Lower lobe of right lung (tissue), 2 donors: ENCODE measurements at places on chromosomes 7 and 10.

GRCh38 chr7:12777257-12777656, 89.8 kb downstream of the ARL4A start:
- DNase-seq, result no peak

- no peak for DNase-seq
Measured at GRCh38 chr7:7151285-7151684, 31.1 kb upstream of the C1GALT1 start.

DNA sequence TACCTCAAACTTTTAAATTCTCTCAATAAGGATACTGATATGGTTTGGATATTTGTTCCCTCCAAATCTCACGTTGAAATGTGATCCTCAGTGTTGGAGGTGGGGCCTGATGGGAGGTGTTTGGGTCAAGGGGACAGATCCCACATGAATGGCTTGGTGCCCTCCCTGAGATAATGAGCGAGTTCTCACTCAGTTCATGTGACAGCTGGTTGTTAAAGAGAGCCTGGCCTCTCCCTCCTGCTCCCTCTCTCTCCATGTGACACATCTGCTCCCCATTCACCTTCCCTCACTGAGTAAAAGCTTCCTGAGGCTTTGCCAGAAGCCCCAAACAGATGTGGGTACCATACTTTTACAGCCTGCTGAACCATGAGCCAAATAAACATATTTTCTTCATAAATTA, 19.2 kb downstream of the ABCB4 start:
- DNase-seq, result no peak

- no peak for DNase-seq
Measured at GRCh38 chr7:104758504-104758903, 255.5 kb upstream of the KMT2E start.

- no peak for DNase-seq
Measured at GRCh38 chr10:18233775-18234174, 93.6 kb downstream of the CACNB2 start.

GRCh38 chr7:47957156-47957555, 8.9 kb upstream of the PKD1L1 start:
- DNase-seq, result no peak

- DNase-seq, result no peak
Measured at GRCh38 chr10:4018054-4018511, 233.1 kb upstream of the KLF6 start.

DNA sequence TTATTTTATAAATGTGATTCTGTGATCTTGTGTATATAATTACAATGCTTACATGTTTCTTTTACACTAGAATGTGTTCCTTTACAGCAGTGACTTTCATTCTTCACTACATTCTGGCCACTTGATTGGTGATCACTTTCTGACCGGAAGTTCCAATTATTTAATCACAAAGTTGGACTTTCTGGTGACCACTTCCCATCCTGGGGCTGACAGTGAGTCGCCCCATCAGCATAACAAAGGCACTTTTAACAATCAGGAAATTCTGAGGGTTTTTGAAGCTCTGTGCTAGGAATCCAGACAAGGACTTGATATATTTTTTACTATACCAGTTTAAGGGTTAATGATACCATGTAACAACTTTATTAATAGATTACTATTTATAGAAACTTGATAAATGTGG, 282.3 kb upstream of the KAT6B start:
- DNase-seq, result no peak
